Kasumi-1 (cell line): ENCODE measurements at places on chromosomes 4 and X.

GRCh38 chr4:112979881-112980421 lies 69.5 kb upstream of the ANK2 start:
- DNase-seq, result no peak

GRCh38 chr4:38855466-38855865 lies 1.2 kb downstream of the TLR6 start:
- DNase-seq, result no peak

GRCh38 chrX:74230094-74230493 lies 73.9 kb upstream of the ZCCHC13 start:
- DNase-seq, result no peak

DNA sequence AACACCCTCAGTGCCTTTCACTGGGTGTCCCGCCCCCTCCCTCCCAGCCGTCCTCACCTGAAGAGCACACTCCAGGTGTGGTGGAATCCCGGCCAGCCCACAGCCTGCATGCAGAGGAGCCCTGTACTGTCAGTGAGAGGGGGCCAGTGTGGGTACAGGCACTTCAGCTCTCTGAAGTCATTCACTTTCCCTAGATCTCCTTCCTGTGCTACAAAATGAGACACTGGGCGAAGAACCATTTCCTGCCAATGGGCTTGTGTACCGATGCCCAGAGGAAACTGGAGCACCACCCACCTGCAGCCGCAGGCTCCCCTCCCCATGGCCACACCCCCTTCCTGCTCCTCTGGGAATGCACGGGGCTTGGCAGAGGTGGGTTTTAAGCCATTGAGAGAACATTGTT lies 73.9 kb upstream of the C4orf50 start:
- DNase-seq, result no peak

DNA sequence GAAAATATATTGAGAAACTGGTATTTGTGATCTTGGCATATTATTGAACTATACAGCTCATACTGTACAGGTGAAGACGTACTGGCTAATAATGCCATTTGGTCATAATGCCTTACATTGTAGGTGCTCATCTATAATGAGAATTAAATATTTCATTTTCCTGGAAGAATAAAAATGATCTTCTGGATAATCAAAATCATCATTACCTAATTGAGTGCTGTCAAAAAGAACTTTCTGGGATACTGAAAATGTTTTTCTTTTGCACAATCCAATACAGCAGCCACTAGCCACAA lies 4.1 kb downstream of the RASGEF1B start:
- no peak for DNase-seq

DNA sequence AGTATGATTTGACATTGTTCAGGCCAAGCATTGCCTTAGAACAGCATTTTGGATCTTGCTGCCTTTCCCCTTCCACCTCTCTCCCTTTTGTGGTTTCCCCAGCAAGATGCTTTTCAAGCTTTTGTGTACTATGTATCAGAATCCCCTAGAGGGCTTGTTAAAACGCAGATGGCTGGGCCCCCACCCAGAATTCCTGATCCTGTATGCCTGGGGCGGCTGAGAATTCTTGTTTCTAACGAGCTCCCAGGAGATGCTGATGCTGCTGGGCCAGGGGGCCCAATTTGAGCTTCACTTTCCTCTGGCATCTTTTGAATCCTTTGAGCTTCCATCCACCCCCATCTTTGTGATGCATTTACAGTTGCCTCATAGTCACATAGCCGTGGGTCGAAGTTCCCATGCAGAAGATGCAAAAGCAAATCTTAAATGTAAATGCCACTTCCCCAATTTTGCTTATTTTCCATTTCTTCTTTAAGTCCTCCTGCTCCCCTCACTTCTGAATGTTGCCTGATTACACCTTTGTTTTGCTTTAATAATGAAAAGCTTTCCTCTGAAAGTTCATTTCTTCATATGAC lies 18.5 kb downstream of the HCCS start:
- DNase-seq, result no peak
